Cortex of kidney (tissue), 1 donor: ENCODE measurements at places on chromosomes 1 and 21.

GRCh38 chr1:232863544-232864275, 58.5 kb downstream of the MAP10 start:
- DNase-seq, result no peak

GRCh38 chr1:223421676-223422075, 28.5 kb downstream of the CCDC185 start:
- DNase-seq, result no peak

DNA sequence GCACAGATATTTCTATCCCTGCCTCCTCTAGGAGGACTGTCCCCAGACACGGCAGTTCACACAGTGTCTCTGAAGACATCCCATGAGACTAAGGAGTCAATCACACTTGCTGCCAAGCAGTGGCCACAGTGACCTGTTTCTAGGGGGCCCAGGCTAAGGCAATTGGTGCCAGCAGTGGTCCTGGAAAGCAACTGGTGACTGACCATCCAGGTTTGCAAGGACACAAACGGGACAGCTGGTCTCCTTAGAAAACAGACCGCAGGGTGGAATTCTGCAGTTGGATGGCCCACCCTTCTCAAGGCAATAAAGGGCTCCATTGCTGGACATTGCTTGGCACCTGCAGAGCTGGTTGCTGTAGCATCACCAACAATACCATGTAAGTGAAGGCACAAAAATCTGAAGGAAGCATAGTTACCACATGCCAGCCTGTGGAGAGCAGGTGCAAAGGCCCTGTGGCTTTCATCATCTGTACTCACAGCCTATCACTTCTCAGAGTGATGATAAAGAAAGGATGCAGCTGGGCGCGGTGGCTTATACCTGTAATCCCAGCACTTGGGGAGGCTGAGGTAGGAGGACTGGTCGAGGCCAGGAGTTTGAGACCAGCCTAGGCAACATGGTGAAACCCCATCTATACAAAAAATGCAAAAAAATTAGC, 81.5 kb downstream of the STUM start:
- DNase-seq, result no peak

DNA sequence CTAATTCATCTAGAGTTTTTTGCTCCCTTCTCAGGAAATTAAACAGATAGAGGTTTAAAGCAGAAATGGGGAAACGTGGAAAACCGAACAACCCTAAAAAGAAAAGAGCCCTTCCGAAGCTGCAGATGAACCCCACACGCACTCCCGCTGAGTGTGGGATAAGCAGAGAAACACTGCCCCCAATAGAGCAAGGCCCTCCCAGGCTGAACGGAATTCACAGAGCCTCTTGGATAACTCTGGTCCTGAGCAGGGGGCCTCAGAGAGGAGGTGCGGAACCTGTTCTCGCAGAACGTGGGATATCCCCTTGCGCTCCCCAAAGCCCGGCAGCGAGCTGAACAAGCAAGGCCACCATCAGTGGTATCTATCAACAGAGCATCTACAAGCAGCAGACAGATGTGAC, 44.9 kb downstream of the SSBP3 start:
- no peak for DNase-seq

GRCh38 chr1:232667094-232667777, 37.3 kb upstream of the SIPA1L2 start:
- DNase-seq, result no peak

DNA sequence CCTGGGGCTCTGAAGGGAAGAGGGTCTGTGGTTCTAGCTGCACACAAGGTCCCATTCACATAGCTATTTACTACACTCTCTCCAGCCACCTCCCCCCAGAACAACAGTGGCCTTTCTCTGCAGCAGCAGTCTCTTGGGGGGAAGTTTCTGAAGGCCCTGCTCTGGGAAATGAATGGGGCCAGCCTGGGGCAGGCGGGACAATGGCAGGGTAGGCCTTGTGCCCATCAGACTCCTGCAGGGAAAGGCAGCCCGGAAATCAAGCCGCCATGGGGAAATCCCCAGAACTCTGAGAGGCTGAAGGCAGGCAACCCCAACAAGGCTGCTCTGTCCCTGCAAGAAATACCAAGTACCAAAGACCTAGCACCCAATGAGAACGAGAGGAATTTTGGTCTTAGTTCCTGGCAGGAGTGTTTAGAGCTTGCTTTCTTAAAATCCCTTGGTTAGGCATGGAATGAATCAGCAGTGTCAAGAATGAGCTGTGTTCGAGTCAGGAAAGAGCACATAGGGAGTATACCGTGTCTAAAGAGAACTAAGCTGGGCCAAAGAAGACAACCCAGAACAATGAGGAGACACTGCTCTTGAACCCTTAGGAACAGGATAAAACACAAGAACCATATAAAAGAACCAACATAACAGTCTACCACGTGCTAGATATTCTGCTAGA, 11.3 kb downstream of the ARHGEF11 start:
- no peak for DNase-seq

GRCh38 chr1:177593105-177593504, 376.8 kb downstream of the SEC16B start:
- DNase-seq, result no peak

DNA sequence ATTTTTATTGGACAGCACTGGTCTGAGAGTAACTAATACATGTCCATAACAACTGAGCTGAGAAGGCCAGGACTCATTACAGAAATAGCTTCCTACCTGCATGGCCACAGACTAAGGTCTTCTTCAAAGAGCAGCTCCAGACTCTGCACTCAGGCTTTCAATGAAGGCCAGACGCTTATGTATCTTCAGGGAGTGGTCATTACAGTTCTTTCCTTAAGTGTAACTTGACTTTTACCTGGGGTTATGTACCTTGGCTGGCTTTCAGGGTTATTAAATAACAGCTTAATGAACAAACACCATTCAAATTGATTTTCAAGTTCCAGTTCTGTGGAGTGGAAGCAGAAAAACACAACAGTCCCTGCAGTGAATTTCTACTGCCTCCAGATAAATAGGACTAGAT, 23.8 kb upstream of the SLC22A15 start:
- no peak for DNase-seq

DNA sequence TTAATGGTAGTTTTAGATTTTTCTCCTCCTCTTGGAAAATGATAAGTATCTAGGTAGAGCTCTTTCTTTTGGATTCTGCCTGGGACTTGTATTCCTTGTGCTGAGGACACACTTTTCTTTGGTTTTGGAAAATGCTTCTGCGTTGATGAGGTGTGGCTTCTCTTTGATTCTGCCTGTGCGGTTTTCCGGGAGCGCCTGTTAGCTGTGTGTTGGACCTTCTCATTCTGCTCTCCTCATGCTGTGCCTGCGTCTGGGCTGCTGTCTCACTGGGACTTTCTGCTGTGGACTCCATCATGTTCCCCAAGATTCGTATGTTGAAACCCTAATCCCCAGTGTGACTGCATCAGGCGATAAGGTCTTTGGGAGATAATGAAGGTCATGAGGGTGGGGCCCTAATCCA, 21.0 kb downstream of the C1orf174 start:
- DNase-seq, result no peak

GRCh38 chr1:203127666-203128430, at the start of gene ADORA1:
ADORA1 (plus strand) TSS chr1:203127726; CDS start chr1:203128842, 1,116 bp downstream.
- no peak for DNase-seq

GRCh38 chr1:168405906-168406549, 125.4 kb downstream of the TBX19 start:
- DNase-seq, result no peak

DNA sequence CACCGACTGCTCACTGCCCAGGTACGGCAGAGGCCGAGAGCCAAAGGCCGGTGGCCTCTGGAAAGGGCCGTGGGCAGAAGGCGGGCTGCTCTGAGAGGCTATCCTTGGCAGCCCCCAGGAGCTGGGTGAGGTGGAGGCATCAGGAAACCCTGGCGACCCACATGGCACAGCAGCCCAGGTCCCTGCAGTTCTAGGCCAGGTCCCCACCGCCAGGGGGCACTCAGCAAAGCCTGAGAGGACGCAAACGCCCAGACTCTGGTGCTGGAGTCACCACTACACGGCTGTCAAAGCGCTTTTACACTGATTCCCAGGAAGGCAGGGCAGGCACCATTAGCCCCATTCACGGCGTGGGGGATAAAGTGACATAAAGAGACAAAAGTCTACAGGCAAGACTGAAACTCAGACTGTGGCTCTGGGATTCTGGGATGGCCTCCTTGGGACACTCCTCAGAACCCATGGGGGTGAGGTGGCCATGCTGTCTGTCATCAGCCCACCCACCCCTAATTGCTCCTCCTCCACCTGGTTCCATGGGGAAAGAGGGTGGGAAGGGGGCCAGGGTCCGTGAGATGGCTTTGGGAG, 4.9 kb downstream of the PLEKHG5 start:
- DNase-seq, result no peak

GRCh38 chr21:34692458-34693020, 23.7 kb downstream of the CLIC6 start:
- DNase-seq, result no peak

GRCh38 chr1:162324396-162324795, 52.3 kb downstream of the SPATA46 start:
- no peak for DNase-seq

DNA sequence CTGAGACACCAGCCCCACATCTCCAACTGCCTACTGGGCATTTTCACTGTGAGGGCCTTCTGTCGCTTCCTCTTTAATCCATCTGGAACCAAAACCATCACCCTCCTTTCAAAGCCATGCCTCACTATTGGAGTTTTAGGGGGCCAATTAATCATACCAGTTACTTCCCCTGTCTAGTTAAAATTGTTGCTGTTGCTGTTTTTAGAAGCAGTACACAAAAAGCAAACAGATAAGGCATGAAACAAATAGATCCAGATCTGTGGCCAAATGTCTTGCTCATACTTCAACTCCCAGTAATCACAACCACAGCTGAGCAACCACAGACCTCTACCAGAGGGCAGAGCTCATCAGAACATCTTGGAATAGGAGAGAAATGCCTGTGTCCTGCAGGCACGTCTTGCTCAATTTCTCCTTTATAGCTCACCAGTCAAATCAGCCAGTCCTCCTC, 133.8 kb upstream of the C1orf105 start:
- DNase-seq, result no peak

GRCh38 chr21:18274370-18274769, 29.7 kb downstream of the CHODL start:
- DNase-seq, result no peak

DNA sequence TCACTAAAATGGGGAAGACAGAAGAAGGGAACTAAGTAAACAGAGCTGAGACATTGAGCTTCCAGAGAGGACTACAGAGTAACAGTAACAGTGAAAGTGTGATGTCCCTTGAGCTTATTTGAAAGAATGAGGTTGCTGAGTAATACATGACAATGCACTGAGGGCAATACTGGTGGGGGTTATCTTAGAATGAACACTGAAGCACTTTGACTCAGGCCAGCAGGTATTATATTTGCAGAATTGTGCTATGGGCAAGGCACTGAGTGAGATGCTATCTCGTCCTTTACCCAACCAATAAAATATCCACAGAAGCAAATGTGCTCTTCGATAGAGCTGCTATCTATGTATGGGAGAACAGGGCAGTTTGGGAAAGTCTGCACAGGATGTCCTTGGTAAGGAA, 133.2 kb downstream of the DISP1 start:
- no peak for DNase-seq

DNA sequence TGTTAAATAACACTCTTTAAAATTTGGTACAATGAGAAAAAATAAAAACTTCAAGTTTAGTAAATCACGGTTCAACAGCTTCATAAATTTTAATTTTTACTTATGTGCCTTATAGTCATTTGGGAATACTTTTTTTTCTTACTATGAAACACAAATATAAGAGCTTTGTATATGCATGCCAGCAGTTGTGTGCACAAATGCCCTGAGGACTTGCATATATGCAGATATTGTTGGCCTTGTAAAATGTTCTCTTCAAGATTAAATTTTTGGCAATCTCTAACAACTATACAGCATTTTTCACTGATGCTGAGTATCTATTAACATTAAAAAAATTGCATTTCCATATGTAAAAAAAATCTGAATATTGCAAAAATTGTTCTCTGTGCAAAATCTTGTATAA, 458.7 kb upstream of the BRINP3 start:
- no peak for DNase-seq

- no peak for DNase-seq
Measured at GRCh38 chr1:198967566-198967965, 328.7 kb downstream of the PTPRC start.

DNA sequence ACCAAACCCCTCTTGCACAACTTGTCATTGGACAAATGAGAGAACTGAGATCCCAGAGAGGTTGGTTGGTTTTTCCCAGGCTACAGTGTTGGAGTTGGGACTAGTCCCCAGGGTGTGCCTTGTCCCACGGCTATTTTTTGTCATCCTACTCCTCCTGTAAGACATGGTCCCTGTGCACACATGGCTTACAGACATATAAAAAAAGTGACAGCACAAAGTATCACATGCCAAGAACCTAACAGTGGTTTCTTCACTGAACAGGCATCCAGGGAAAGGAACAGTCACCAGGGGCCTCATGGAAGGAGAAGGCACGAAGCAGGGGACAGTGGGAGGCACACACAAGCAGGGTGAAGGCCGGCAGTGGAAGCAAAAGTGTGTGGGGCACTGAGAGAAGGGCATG, 36.5 kb downstream of the SERBP1 start:
- DNase-seq, result no peak

DNA sequence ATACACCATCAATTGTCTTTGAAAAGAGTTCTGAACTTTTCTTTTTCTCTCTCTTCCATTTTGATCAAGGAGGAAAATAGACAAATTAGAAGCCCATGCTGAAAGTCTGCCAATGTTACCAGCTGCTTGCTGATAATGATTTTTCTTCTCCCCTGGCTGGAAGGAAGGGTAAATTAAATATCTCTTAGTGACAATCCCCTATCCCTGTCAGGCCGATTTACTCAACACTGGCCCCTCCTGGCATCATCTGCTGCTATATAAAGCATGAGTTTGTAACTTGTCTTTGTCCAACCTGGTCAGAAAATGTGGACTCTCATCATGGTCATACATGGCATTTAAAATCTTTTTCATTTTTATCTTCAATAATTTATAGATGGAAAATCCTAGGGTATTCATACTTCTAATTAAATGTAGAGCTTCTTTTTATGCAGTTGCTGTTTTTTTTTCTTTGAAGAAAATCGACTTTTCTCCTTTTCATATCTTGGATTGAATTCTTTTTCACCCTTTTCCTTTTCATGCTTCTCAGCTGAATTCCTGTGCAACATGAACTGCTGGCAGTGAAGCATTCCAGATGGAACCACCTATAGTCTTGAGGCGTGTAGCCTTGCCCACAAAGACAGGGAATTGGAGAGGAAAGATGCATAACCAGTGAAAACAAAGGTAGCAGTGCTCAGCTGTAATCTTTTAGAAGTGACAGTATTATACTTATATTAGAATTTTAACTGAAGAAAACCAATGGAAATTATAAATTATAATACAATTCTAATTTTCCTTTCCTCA, 214.7 kb upstream of the PTGFR start:
- no peak for DNase-seq

- no peak for DNase-seq
Measured at GRCh38 chr1:219441884-219442283, 171.0 kb downstream of the ZC3H11B start.

DNA sequence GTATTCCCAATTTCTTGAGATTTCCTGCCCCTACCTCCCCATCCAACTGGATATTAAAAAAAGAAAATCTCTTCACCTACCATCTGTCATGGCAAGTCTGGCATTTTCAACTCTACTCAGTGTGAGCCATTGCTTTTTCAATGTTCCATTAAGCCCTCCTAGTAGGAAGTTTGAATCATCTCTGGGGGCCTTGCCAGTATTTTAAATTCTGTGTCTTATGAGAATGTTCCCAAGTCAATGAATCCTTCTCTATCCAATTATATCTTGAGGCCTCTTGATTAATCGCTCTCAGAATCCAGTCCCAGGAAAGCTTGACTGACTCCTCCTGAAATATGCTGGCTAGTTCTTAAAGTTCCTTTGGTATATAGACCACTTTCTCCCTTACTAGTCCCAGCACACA, 91.5 kb downstream of the NGF start:
- DNase-seq, result no peak

GRCh38 chr1:46248122-46248920, 758 bp downstream of the RAD54L start:
- no peak for DNase-seq
